ENCODE measurements at places on chromosomes 2 and 18. TPM values are rescaled to one million over a fixed set of nuclear protein-coding genes. Genes with fewer than 3 reads are reported as not detected.

Gene CMPK2
- 2.7 TPM for total RNA-seq

Gene CNRIP1
- 69.7 TPM for total RNA-seq

Gene CCBE1
- total RNA-seq = 31.1 TPM

Gene GAD1
- 2.4 TPM for total RNA-seq

Gene DSC3
- 0.11 TPM for total RNA-seq

Gene NPPC
- not detected for total RNA-seq

Gene CDK5R2
- 0.27 TPM for total RNA-seq

Gene MYOM1
- not detected for total RNA-seq

Gene TMEM127
- total RNA-seq = 15.7 TPM

Gene ARHGAP25
- total RNA-seq = not detected

Gene MATN3
- total RNA-seq = 0.47 TPM

DNA sequence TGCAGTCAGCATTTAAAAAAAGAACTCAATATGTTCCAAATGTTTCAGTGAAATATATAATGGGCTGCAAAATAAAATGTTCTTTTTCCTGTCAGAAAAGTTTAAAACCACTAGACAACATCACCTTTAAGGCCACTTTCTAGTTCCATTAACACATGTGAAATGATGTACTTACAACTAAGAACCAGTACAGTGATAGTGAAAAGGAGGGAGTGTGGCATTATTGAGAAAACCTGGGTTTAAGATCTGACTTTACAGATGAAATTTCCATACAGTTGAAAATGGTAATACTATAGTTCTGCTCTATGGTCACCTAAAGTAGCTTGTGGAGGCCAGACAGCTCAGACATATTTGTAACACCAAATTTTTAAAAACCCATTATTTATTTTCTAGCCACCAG is 14.7 kb downstream of the MEX3C start:
- DNase-seq = no peak

- no peak for DNase-seq
These were observed 28.5 kb upstream of the NAPG start for GRCh38 chr18:10497206-10497749.

DNA sequence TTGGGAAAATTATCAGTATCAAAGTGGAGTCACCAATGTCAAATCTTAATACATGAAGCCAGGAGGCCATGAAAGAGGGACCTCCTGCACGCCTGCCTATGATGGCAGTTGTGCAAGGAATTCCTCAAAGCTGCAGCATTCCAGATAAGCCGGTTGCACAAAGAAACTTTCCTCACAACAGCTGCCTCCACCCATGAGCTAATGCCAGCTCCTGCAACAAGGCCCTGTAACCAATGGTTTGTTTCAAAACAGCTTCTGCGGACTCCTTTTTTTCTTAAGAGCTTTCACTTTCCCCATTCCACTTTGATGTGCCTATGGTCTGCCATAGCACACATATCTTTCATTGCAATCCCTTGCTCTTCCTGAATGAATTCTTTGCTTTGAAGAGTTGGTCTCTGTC is 22.4 kb downstream of the TMEM200C start:
- no peak for DNase-seq

- DNase-seq = peak; percentile 52
These were observed 155.9 kb downstream of the ESCO1 start for GRCh38 chr18:21444465-21445212.

DNA sequence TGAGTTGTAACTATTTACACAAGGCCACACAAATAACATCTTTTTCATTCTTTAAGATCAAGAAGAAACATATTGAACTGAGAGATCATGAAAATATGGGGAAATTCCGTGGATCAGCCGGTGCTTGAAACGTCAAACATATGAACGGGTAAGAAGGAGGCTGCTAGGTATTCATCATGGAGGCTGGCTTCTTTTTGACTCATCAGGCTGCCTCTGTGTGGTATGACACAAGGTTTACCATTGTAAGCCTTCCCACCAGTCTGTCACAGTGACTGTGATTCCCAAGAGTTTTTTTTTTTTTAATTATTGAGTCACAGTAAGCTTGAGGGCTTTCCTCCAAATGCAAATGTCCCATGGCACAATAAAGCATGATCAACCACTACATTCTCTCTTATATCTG is 506.9 kb downstream of the BCL11A start:
- DNase-seq = peak; percentile 21

DNA sequence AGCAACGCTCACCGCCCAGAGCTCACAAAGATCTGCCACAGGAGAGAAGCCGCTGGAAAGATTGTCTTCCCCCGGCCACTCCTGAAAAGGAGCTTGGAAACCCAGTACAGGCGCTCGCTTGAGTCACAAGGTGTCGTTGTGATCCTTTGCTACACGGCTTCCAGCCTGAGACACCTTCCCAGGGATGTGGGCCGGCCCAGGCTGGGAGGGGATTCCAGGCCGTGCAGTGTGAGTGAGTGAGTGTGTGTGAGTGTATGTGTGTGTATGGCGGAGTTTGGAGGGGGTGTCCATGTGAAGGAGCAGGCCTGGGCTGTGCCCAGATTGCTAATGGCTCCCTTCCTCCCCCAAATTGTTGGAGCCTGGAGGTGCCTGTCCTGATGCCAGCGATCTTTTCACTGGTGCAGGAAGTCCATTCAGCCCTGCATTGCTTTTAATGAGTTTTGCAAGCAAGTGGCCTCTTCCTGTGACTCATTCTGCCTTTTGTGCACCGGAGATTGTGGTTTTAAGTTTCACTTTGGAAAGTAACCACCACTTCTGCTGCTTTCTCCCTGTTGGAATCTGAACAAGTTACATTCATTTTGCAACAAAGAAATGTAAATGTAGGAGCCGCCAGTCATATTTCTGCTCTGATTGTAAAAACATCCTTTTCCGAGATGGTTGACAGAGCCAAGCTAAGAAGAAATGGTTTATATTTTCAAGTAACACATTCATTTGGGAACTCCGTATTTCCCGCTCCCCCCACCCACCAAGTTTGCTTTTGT is 83.7 kb downstream of the LPIN1 start:
- peak; percentile 99 for DNase-seq

- no peak for DNase-seq
These were observed 243.6 kb upstream of the CXCR4 start for GRCh38 chr2:136361521-136361920.

DNA sequence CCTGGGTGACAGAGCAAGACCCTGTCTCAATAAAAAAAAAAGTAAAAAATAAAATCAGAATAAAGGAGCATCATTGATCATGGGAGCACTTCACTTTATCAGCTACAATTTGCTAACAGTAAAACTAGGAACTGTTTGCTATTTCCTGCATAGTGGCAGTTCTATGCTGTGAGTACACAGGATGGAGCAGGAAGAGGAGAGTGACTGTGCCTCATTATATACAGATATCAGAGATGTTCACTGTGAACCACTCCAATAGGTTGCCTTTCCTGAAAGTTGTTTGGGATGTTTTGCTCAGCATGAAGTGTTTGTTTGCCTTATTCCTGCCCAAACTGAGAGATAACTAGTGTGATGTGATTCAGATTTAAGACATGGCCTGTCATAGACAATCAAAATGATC is 151.4 kb upstream of the EPAS1 start:
- DNase-seq = no peak

DNA sequence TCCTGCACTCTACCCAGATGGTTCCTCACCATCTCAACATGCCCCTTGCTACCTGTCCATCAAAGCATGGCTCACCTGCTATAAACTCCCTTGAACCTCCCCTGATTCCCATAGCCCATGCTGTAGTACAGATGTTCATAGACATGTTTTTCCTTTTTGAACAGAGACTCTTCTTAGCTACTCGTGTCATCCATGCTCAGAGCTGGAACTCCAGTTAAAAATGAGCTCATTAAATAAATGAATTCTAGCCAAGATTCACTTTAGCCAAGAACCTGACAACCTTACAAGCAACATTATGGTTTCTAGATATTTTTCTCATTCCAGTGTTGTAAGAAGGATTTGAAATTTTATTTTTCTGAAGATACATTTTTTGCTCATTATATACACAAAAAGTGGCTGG is 65.0 kb downstream of the SCG2 start:
- no peak for DNase-seq

DNA sequence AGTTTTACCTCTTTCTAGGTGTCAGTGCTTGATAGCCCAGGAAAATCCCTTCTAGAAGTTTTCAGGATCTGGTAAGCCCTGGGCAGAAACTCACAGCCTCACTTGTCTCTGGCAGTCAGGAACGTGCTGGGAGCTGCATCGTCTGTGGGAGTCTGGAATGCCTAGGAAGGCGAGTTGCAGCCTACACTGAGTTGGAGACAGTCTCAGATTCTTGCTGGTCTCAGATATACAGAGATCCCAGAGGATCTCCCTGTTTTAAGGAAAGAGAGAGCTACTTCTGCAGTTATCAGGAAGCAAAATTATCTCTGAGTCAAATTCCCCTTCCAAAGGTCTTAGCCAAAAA is 104.4 kb upstream of the CDC42EP3 start:
- peak; percentile 48 for DNase-seq

GRCh38 chr2:120764492-120764891 is 28.8 kb downstream of the GLI2 start:
- DNase-seq = no peak

DNA sequence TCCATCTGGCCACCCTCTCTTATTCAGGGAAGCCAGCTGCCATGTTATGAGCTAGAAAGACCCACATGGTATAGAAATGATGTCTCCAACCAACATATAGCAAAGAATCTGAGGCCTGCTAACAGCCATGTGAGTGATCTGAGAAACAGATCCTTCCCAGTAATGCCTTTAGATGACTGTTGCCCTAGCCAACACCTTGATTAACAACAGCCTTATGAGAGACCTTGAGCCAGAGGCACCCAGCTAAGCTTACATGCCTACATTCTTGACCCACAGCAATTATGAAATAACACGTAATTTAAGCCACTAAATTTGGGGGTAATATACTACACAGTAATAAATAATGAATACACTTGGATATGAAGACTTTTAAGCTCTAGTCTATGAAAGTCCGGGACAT is 13.0 kb downstream of the KANSL1L start:
- DNase-seq = no peak

GRCh38 chr18:58213440-58213839 is 169.4 kb downstream of the NEDD4L start:
- peak; percentile 97 for DNase-seq

- no peak for DNase-seq
These were observed 424.1 kb downstream of the ERBB4 start for GRCh38 chr2:212114489-212114888.

GRCh38 chr2:85340034-85340892 is 12.5 kb upstream of the TGOLN2 start:
- no peak for DNase-seq

GRCh38 chr18:58886864-58887612 is 22.4 kb downstream of the ZNF532 start:
- DNase-seq = no peak

GRCh38 chr2:168835969-168836368 is 33.5 kb downstream of the NOSTRIN start:
- no peak for DNase-seq

DNA sequence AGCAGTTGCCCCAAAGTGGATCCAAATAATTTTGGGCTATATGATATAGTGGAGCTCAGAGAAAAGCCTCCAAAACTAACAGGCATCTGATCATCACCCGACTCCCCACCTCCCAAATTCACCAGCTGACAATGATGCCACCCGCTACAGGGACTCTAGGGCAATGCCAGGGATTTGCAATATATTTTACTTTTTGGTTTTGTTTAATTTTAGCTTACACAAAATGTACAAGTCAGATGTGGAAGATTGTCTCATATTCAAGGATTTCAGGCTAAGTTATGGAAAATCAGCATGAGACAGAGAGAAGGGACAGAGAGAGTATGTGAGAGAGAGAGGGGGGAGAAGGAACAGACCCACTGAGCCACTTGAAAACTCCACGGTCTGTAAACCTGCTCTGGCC is 187.4 kb downstream of the TMEM247 start:
- no peak for DNase-seq

DNA sequence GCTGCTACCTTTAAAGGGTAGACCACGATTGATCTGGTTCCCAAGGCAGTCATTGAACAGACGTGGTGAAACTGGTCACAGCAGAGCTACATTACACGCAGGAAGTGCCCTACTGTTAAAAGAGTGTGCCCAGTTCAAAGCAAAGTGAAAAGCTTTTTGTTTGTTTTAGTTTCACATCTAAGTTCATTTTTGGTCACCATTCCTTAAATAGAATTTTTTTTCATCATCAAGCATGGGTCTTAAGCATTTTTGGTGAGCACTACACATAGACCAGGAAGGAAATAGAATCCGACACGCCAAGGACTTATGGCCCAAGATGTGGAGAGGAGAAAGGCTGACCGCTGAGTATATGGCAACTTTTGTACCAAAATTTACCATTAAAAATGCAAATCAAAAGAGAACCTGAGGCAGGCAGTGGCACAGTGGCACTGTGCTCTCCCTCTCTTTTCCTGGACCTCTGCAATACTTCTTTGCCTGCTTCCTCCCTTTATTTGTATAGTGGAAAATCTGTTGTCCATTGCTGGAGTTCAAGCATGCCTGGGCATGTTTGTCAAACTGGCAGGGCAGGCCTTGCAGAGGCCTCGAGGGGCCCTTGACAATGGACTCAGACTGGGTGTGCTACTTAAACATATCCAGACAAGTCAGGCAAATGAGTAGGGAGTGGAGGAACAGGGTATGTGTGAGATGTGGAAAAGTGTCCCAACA is 42.6 kb upstream of the HNRNPA3 start:
- no peak for DNase-seq

GRCh38 chr2:170505631-170506275 is 209.4 kb upstream of the SP5 start:
- no peak for DNase-seq

All from HT1080 (cell line).